GM12865 (cell line): ENCODE measurements at places on chromosomes 2 and 18.

DNA sequence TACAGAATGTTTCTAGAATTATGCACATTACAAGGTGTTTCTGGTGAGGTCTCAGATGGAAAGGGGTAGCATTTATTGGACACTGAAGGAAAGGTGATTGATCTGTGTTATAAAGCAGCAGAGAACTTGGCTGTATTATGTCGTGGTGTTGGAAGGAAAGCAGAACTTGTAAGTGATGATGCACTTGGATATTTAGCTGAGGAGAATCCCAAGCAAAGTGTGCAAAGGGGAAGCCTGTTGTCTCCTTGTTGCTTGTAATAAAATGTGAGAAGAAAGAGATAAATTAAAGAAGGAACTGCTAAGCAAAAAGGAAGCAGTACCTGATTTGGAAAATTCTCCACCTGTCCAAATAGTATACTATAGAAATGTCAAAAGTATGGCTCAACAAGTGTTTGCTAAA lies 12.2 kb upstream of the SCYGR5 start:
- no peak for DNase-seq

- no peak for DNase-seq
Measured at GRCh38 chr2:240932001-240932723, 26.0 kb downstream of the CROCC2 start.

DNA sequence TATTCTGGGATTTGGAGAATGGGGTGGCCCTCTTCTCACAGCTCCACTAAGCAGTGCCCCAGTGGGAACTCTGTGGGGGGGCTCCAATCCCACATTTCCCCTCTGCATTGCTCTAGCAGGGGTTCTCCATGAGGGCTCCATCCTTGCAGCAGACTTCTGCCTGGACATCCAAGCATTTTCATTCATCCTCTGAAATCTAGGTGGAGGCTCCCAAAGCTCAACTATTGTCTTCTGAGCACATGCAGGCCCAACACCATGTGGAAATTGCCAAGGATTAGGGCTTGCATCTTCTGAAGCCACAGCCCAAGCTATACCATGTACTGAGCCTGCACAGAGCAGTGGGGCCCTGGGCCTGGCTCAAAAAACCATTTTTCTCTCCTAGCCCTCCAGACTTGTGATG lies 162.4 kb upstream of the CWC22 start:
- DNase-seq = no peak

- DNase-seq = no peak
Measured at GRCh38 chr18:22282311-22283115, 113.1 kb downstream of the GATA6 start.

DNA sequence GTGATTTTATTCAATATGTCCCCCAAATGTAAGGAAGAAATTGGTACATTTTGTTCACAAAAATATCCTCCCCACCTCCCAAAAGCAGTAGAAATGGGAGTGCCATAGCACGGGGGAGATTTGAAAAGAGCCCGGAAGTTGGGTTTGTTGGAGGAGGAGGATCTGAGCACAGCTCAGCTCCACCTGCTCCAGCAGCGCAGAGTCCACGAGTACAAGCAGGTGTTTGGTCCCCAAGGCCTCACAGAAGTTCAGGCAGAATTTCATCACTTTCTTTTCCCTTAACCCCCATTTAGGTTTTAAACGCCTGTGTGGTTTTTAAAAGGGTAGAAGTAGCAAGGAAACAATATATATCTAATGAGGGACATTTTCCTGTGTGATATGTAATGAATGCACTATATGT lies 56.0 kb downstream of the TRAPPC12 start:
- no peak for DNase-seq

DNA sequence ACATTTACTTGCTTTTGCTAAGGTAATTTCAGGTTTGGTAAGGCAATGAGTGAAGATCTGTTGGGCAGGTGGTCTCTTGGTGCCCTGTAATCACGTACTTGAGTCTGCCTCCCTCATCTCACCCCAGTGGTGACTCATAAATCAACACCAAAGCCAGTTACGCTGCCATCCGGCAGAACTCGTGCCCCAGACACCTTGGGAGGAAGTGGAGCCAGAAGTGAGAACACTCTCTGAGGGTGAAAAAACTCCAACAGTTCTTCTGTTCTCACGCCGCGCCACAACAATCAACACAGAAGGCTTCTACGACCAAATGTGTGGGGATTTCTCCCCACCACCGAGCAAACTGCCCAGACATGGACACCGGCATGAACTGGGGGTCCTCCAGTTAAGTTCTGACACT lies 206.2 kb downstream of the ARL4C start:
- peak; percentile 93 for DNase-seq

GRCh38 chr2:103594823-103595222 lies 833.0 kb downstream of the TMEM182 start:
- DNase-seq = no peak

GRCh38 chr2:182717416-182717815 lies 1.4 kb downstream of the DNAJC10 start:
- DNase-seq = peak; percentile 54

DNA sequence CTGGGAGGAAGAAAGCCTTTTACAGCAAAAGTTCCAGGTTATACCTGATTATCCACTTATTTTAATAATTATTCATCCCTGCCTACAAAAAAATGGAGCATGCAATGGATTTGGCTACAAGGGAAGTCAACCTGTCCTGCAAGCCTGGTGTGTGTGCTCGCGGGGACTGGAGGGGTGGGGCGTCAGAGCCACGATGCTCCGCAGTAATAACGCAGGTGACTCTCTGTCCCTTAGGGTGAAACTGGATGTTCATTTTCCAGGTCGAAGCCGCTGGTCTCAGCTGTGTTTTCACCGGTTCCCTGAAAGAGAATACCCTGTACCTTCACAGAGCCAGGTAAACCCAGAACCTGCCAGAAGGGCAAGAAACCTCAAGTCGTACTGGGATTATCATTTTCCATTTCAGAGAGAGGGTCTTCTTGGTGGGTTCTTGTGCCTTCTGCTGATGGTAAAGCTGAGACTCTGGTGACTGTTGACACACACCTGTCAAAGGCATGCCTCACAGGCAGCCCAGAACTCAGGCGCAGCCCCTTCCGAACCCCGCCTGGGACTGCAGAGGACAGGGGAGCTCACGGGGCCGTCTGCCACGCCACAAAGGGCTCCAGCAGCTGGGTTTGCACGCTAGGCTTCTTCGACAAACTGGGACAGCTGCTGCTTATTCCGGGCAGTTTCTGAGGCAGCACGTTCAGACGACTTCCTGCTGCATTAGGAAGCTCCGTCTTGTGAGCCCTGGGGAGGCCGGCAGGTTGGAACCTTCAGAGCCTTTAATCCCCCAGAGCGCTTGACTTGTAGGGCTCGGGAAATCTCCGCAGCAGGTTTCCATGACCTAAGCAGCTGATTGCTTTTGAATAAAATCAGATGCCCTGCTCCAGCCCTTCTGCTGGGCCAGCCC lies 58.6 kb downstream of the KCNG2 start:
- DNase-seq = peak; percentile 61

- DNase-seq = no peak
Measured at GRCh38 chr18:43148231-43148630, 32.7 kb upstream of the RIT2 start.
